Stimulated activated CD8-positive, alpha-beta memory T cell treated with anti-CD3 and anti-CD28 coated beads, Interleukin-2, amount 100 ng/mL, for 1 hour (primary cell): ENCODE measurements at places on chromosomes 4 and X.

GRCh38 chr4:52659001-52659721 is at the start of gene USP46:
TSS of gene USP46 (minus strand) at chr4:52659301. CDS start at chr4:52659150, 151 bp downstream.
- DNase-seq = peak; percentile 21

DNA sequence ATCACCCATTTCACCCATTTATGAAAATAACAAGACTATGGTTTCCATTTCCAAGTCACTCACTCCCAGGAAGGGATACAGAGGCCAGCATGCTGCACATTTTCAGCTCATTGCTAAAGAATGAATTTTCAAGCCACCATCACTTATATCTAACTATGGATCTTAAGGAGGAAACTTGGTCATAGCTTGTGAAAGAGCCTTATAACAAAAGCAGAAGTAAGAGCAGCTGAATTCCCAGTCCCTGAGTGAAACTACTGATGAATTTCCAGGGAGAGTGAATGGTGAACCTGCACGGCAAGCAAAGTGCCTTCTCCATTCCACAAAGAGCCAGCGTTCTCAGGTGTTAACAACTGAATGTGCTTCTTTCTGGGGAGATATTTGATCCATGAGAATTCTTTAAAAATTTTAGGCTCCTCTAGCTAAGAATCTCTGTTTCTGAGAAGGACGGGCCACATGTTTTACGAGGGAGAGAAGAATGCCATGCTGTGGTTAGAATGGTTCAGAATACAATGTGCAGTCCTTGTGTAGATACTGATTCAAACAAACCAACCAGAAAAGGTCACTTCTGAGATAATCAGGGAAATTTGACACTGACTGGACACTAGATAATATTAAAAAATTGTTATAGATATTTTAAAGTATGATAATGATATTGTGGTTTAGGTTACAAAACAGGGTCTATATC is 24.0 kb downstream of the BTC start:
- no peak for DNase-seq

- no peak for DNase-seq
These were observed 716 bp downstream of the FHIP1A start for GRCh38 chr4:151409470-151410313.

GRCh38 chrX:115679460-115679859 is 118.5 kb downstream of the PLS3 start:
- no peak for DNase-seq

GRCh38 chr4:874056-874455 is 48.1 kb upstream of the CPLX1 start:
- no peak for DNase-seq

GRCh38 chr4:7299010-7299907 is 106.9 kb downstream of the SORCS2 start:
- no peak for DNase-seq

DNA sequence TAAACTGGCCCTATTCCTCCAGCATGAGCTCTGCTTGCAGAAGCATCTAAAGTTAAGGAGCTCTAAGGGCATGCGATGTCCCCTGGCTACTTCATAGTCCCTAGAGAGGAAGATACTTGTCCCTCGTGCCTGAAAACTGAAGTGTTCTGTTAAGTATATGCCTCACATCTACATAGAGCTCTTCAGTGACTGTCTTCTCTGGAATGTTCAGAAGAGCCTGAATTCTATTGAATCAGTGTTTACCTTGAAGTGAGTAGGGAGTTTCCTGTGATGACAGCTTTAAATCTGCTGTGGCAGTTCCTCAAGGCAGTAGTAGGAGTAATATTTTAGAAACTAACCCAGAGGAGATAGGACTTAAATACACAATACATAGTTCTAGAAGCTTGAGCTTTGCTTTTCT is 111.2 kb downstream of the ZNF518B start:
- DNase-seq = no peak

GRCh38 chr4:176601124-176601523 is 191.6 kb downstream of the VEGFC start:
- no peak for DNase-seq

DNA sequence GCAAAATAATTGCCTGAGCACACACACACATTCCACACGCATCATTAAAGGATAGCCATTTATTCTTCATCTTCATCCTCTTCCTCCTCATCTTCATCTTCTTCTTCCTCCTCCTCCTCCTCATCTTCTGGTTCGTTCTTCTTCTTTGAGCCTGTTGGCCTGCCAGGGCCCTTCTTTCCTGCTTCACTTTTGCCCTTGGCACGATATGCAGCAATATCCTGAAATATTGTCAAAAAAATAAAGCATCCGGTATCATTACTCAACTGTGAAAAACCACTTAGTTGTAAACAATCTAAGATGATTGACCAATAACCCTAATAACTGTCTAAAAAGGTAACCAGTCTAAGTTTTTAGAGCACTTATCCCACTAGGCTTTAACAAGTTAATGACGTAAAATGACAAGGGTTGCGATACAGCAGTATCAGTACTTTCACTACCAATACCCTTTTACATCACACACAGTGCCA is 2.1 kb downstream of the HMGB2 start:
- no peak for DNase-seq

- no peak for DNase-seq
These were observed 35.1 kb downstream of the ADGRA3 start for GRCh38 chr4:22480675-22481327.

GRCh38 chr4:176546975-176547374 is 227.2 kb downstream of the SPCS3 start:
- DNase-seq = no peak

DNA sequence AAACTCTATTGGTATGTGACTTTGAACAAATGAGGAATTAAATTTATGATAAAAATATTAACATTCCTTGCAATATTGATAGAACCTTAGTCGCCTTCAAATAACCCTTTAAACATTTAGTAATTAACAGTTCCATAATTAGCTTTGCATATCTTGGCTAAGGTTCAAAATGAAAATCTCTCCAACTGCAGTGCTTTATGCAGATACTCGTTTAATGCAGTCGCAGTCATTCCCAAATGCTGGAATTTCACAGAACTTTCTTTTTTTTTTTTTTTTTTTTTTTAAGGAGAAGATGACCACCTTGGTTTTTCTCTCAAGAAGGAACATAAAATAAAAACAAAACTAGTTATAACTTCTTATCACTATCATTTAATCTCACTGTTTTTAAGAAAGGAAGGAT is 5.2 kb downstream of the RAPGEF2 start:
- no peak for DNase-seq

- no peak for DNase-seq
These were observed 193.1 kb upstream of the PITX2 start for GRCh38 chr4:110815950-110816349.

GRCh38 chrX:41043674-41044345 is 41.4 kb upstream of the USP9X start:
- DNase-seq = no peak

- DNase-seq = no peak
These were observed 202.4 kb downstream of the ADAMTS3 start for GRCh38 chr4:72366601-72367000.

DNA sequence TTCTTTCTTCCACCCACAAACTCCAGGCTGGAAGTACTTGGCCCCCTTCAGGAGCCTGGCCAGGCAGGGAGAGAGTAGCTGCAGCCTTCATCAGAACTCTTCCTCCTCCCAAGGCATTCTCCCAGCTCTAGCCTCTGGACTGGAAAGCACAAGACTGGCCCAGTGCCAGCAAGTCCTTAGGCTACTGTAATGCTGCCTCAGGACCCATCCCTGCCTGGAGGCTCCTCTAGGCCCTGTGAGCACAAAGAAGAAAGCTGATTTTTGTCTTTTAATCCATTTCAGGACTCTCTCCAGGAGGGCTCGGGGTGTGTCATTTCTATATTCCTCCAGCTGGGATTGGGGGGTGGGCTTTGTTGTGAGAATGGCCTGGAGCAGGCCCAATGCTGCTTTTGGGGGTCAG is 10.8 kb downstream of the AWAT2 start:
- DNase-seq = no peak

DNA sequence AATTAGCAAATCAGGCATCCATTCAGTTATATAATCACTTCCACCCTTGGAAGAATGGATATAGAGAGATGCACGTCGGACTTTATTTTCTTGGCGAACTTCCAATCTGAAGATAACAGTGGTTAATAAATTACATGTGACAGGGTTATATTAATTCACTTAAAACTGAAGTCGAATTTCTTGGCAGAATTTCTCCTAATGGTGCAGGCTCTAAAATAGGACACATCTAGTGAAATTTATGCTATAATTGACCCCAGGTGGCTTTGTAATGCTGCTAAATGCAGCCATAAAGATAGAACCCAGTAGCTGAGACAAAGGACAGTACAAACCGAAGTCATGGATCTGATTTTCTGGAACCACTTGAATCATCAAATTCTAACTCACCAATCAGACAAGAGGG is 20.8 kb upstream of the SLC10A4 start:
- no peak for DNase-seq

DNA sequence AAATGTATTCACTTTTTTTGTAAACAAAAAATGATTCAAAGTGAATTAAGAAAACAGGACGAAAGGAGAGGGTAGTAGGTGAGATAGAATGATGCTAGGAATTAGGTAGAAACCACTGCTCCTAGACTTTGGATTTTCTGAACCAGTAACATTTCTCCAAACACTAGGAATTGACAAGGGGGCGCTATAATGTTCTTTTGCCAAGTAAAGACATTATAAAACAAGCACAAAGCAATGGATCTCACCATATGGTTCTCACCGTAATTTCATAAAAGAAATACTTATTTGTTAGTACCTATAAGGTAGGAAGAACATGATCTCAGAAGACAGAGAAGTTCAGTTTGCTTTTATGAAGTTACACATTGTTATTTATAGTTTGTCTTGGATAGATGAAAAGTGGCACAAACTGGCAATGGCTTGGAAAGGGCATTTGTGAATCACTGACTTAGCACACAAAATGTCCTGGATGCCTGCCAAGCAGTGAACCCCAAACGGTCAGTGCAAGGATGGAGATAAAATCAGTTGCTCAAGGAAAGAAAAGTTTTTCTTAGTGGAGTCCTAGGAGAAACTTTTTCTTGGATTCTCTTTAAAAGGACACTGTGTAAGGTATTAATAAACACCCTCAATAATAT is 8.1 kb upstream of the TBC1D1 start:
- DNase-seq = no peak

DNA sequence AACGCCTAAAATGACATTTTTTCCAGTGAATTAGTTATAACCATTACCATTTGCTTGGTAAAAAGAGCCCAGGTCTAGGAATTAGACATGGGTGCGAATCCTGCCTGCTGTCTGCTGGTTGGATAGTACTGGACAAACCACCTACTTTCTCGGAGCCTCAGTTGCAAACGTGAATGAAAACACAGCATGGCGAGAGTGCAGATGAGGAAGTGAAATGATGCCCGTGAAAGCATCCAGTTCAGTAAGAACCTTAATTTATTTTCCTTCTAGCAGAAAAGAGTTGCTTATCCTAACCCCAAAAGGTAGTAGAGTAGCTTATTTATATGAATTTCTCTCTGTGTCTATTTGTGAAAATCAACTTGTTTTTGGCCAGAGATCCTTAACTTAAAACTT is 171.4 kb upstream of the GALNT7 start:
- DNase-seq = no peak

- no peak for DNase-seq
These were observed 14.3 kb downstream of the HNRNPDL start for GRCh38 chr4:82415922-82416365.
